Karpas-422 (cell line): ENCODE measurements at places on chromosomes 1 and 21. TPM values are rescaled to one million over a fixed set of nuclear protein-coding genes. Genes with fewer than 3 reads are reported as not detected.

GRCh38 chr1:41983451-41983850, 64.7 kb upstream of the HIVEP3 start:
- no peak overlapping the region for H3K27ac ChIP-seq
- H3K4me1 ChIP-seq: no peaks in the 10 kb centered on the region
- no peaks in the 10 kb centered on the region for H3K27me3 ChIP-seq
- no peak for DNase-seq
- H3K36me3 ChIP-seq: no peaks in the 10 kb centered on the region

- H3K27me3 ChIP-seq: no peaks in the 10 kb centered on the region
- no peak for DNase-seq
- H3K36me3 ChIP-seq: no peaks in the 10 kb centered on the region
- H3K4me1 ChIP-seq: peaks cover 2% of the 10 kb centered on the region; the same call in 1 of the 2 replicates
These were observed 3.9 kb downstream of the FNDC7 start for GRCh38 chr1:108716437-108717230.

GRCh38 chr1:36920801-36921405, 113.4 kb downstream of the GRIK3 start:
- H3K36me3 ChIP-seq: no peaks in the 10 kb centered on the region
- H3K27ac ChIP-seq: no peak overlapping the region
- no peaks in the 10 kb centered on the region for H3K27me3 ChIP-seq
- no peak for DNase-seq

DNA sequence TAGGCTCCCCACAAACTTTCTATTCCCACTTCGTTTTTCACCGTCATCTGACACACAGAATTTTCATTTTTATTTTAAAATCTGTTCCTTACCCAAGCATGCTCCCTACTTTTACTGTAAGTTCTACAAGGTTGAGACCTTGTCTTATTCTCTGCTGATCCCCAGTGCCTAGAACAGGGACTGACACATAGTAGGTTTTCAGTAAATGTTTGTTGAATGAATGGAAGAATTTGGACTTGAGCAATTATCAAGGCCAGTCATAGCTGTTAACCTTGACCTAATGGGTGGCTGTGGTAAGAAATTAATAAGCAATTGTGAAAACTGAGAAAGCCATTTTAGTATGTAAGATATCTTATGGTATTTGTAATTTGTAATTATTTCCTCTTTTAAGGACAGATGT, 71.1 kb downstream of the LAMC1 start:
- H3K27ac ChIP-seq: no peak overlapping the region
- no peaks in the 10 kb centered on the region for H3K36me3 ChIP-seq
- H3K27me3 ChIP-seq: no peaks in the 10 kb centered on the region
- peak; percentile 14 for DNase-seq
- no peak overlapping the region for H3K4me3 ChIP-seq

GRCh38 chr21:14880922-14881321, 183.9 kb downstream of the NRIP1 start:
- no peaks in the 10 kb centered on the region for H3K36me3 ChIP-seq
- H3K4me1 ChIP-seq: no peaks in the 10 kb centered on the region
- DNase-seq: no peak
- H3K27ac ChIP-seq: no peak overlapping the region
- H3K4me3 ChIP-seq: no peak overlapping the region
- no peaks in the 10 kb centered on the region for H3K27me3 ChIP-seq

DNA sequence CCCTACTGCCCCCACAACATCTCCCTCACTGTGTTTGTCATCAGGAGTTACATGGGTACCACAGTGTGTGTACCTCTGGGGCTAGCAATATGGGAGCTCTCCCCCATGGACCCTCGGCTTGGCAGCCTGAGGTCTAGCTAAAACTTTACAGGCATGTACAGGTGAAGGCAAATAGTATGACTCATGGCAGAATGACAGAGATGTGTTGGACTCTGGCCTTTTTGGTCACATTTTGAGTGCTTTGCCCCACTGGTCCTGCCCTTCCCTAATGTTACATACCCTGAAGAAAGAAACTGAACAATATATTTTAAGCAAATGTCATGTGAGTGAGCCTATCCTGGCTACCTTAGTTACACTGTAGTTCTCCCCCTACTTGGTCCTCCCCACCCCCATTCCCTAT, 124.0 kb downstream of the NGF start:
- no peaks in the 10 kb centered on the region for H3K27me3 ChIP-seq
- H3K36me3 ChIP-seq: no peaks in the 10 kb centered on the region
- H3K4me3 ChIP-seq: no peak overlapping the region
- DNase-seq: no peak
- no peaks in the 10 kb centered on the region for H3K4me1 ChIP-seq

GRCh38 chr1:248914796-248915381, 8.9 kb downstream of the PGBD2 start:
- H3K4me3 ChIP-seq: no peak overlapping the region
- DNase-seq: no peak
- no peak overlapping the region for H3K27ac ChIP-seq
- H3K27me3 ChIP-seq: no peaks in the 10 kb centered on the region
- H3K4me1 ChIP-seq: peaks cover 7% of the 10 kb centered on the region

GRCh38 chr1:33093004-33093403, 12.1 kb downstream of the AZIN2 start:
- H3K4me3 ChIP-seq: no peak overlapping the region
- no peak for DNase-seq
- no peaks in the 10 kb centered on the region for H3K36me3 ChIP-seq

DNA sequence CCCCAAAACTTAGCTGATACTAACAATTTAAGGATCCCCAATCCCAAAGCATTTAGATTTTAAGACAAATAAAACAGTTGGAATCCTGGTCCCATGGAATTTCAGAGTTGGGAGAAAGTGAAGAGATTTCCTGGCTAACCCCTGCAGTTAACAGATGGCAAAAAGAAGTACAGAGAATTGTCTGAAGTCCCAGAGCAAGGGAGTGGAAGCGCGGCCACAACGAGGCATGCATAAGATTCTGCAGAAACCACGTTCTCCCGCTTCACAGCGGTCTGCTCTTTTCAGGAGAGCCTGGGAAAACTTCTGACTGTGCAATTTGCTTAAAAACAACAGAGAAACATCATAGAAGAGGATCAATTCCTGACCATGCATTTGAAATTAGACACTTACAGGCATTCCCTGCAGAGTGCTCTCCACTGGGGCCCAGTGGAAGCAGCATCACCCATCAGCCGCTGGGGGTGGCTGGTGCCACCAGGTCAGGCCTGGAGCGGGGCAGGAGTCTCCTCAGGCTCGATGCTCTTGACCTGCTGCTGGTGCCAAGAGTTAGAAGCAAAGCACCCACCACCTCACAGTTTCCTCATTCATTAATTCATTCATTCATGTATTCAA, 226.7 kb upstream of the POU3F1 start:
- H3K27me3 ChIP-seq: no peaks in the 10 kb centered on the region
- no peak overlapping the region for H3K27ac ChIP-seq
- H3K36me3 ChIP-seq: no peaks in the 10 kb centered on the region
- H3K4me1 ChIP-seq: no peaks in the 10 kb centered on the region

DNA sequence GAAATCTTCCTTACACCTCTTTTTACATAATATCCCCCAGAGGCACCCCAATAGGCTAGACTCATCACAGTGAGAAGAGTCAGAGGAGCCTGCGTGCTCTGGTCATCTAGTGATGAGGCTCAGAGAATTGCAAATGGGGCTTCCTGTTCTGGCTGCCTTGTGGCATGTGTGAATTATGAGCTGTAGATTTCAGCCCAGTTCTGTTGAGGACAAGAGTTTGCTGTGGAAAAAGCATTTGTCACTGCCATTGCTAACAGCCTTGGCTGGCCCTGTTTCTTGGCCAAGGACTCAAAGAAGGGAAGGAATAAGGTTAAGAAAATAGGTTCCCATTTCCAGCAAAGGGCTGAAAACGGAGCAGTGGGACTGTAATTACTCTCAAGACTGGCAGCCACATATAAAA, 30.7 kb downstream of the MRAP start:
- H3K4me3 ChIP-seq: no peak overlapping the region
- H3K4me1 ChIP-seq: peaks cover 4% of the 10 kb centered on the region; the same call in 1 of the 2 replicates
- no peak overlapping the region for H3K27ac ChIP-seq
- no peaks in the 10 kb centered on the region for H3K27me3 ChIP-seq

DNA sequence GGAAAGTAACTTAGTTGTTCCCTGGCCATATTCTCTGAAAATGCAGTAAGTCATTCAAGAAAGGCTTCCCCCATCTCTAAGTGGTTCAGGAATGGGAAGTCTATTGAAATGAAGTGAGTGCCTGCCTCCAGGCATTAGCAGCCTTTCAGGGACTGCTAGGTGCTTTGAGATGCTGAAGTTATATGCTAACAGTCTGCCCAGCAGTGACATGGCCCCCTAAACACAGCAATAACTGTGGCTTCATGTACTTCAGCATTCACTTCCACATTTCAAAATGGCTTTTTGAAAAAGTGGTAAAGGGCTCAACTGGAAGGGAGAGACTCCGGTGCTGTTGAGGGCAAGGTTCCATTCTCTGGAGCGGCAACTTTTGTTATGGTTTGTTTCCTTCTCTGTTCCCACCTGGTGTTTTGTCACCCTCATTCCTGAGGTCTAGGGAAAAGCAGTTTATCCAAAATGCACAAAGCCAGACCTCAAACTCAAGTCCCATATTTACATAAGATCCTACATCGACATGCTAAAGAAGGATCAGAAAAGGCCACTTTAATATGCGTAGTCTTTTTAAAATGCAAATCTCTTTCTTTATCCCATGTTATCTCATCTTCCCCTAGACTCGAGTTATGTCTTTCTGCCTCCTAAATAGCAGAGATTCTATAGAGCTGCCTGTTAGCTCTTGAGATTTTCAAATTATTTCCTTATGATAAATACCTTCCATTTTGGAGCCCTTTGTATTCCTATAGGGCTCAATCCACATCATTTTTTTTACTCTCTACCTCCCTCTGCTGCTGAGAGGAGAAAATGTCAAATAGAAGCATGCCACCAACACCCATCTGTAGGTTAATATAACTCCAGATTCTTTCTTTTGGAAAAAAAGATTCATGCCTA, 34.2 kb upstream of the LRRC8C start:
- H3K4me3 ChIP-seq: no peak overlapping the region
- H3K27me3 ChIP-seq: no peaks in the 10 kb centered on the region
- DNase-seq: peak; percentile 74
- peaks cover 30% of the 10 kb centered on the region for H3K4me1 ChIP-seq

- DNase-seq: no peak
- no peak overlapping the region for H3K4me3 ChIP-seq
- H3K27ac ChIP-seq: no peak overlapping the region
- 0 out of 2 replicates have a peak, but pooled peaks cover 3% of the 10 kb centered on the region for H3K27me3 ChIP-seq
- H3K4me1 ChIP-seq: peaks cover 33% of the 10 kb centered on the region
These were observed 82.9 kb upstream of the CXADR start for GRCh38 chr21:17429936-17430335.

- no peaks in the 10 kb centered on the region for H3K27me3 ChIP-seq
- H3K27ac ChIP-seq: no peak overlapping the region
- H3K36me3 ChIP-seq: no peaks in the 10 kb centered on the region
- no peak for DNase-seq
These were observed 824.6 kb upstream of the NEGR1 start for GRCh38 chr1:73106931-73107330.

GRCh38 chr1:118947790-118948189, 40.4 kb downstream of the TBX15 start:
- no peaks in the 10 kb centered on the region for H3K27me3 ChIP-seq
- no peak overlapping the region for H3K27ac ChIP-seq
- H3K4me3 ChIP-seq: no peak overlapping the region
- peaks cover 17% of the 10 kb centered on the region for H3K4me1 ChIP-seq

DNA sequence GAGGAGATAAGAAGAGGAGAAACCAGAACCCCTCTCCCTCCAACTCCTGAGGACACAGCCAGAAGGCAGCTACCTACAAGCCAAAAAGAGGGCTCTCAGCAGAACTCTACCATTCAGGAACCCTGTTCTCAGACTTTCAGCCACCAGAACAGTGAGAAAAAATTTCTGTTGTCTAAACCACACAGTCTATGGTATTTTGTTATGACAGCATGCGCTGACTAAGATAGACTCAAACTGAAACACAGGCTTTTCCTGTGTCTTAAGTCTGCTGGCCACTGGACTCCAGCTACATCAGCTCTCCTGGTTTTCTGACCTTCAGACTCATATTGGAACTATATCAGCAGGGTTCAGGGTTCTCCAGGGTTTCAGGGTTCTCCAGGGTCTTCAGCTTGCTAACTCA, 126.5 kb upstream of the TNFSF4 start:
- no peaks in the 10 kb centered on the region for H3K4me1 ChIP-seq
- no peaks in the 10 kb centered on the region for H3K27me3 ChIP-seq
- DNase-seq: no peak
- no peaks in the 10 kb centered on the region for H3K36me3 ChIP-seq

DNA sequence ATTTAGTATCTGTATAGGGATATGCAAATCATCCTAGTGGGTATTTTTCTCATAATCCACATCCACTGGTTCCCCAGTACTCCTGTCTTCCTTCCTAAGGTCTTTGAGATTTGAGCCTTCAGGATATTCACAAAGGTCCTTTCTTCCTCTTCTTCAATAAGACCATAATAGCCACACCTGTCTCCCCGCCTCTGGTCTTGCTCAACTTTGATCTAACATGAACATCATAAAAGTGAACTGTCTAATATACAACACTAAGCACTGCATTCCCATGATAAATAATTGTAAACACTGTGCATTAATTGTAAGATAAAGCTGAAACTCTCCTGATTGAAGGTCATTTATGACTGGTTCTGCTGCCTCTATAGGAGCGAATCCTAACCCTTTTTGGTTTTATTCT, 184.6 kb downstream of the DENND1B start:
- peaks cover 7% of the 10 kb centered on the region for H3K4me1 ChIP-seq
- no peaks in the 10 kb centered on the region for H3K36me3 ChIP-seq
- no peak for DNase-seq
- no peak overlapping the region for H3K4me3 ChIP-seq
- no peak overlapping the region for H3K27ac ChIP-seq
- H3K27me3 ChIP-seq: no peaks in the 10 kb centered on the region

GRCh38 chr1:212062832-212063438, 27.4 kb downstream of the DTL start:
- no peaks in the 10 kb centered on the region for H3K27me3 ChIP-seq
- no peaks in the 10 kb centered on the region for H3K4me1 ChIP-seq

DNA sequence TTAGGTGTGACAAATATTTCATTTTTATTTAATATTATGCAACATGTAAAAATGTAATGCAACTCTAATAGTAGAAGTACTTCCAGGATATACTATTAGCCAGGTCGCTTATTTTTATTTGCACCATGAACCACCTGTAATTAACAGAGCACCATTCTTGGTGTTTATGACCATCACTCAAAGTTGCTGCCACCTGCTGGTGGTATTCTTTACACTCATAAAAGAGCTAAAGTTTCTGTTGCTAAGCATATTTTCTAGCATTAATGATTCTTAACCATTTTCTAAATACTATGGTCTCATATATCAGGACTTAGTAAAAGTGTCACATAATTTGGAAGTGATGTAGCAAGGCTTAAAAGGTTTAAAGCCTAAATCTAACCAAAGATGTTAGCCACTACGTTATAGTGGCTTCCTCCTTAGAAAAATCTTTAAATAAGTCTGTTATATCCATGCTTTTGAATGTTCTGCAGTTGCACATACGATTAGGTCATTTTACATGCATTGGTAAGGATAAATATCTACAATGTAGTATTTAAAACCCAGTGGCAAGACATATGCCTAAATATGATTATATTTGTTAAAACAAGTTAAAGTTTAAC, 244.5 kb downstream of the NEGR1 start:
- no peak overlapping the region for H3K4me3 ChIP-seq
- no peaks in the 10 kb centered on the region for H3K27me3 ChIP-seq

PRELP gene
- total RNA-seq: not detected in 2 replicates

DMRTA2 gene
- 0.04 TPM in 1 of 2 replicates, not detected in the other for total RNA-seq

ZBTB37 gene
- total RNA-seq: 9.7 and 15.8 TPM in 2 replicates

TNFRSF8 gene
- total RNA-seq: not detected in 2 replicates

OXCT2 gene
- not detected in 2 replicates for total RNA-seq

LCE6A gene
- not detected in 2 replicates for total RNA-seq

FCGR2B gene
- 523 and 581 TPM in 2 replicates for total RNA-seq

MAP3K7CL gene
- total RNA-seq: 34.8 and 38.3 TPM in 2 replicates

OR6N1 gene
- total RNA-seq: not detected in 2 replicates

HENMT1 gene
- total RNA-seq: 30.7 and 58.1 TPM in 2 replicates

RSPO1 gene
- not detected in 2 replicates for total RNA-seq

KRTAP21-2 gene
- not detected in 2 replicates for total RNA-seq

VHLL gene
- not detected in 2 replicates for total RNA-seq
